ENCODE measurements at places on chromosomes 6 and 20.

- peak; percentile 74 for DNase-seq
These were observed 12.1 kb upstream of the MRPS18A start for GRCh38 chr6:43699564-43700186.

- no peak for DNase-seq
These were observed 26.0 kb downstream of the KCNQ2 start for GRCh38 chr20:63446216-63447024.

DNA sequence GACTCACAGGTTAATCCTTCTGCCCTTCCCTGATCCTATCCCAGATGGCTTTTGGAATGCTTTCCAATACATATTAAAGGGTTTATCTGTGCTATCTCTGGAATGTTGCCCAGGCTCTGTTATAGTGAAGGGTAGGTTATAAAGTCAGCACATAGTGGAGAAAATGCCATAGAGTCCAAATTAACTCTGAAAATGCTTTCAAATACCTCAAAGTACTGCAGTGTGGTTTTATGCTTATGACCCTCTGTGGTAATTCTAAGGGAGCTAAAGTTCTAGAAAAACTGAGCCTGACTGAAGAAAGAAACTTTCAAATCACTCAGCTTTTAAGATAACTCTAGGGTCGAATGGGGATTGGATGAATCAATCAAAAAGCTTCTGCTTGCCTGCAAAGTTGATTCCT, 159.8 kb downstream of the PLCB1 start:
- no peak for DNase-seq

DNA sequence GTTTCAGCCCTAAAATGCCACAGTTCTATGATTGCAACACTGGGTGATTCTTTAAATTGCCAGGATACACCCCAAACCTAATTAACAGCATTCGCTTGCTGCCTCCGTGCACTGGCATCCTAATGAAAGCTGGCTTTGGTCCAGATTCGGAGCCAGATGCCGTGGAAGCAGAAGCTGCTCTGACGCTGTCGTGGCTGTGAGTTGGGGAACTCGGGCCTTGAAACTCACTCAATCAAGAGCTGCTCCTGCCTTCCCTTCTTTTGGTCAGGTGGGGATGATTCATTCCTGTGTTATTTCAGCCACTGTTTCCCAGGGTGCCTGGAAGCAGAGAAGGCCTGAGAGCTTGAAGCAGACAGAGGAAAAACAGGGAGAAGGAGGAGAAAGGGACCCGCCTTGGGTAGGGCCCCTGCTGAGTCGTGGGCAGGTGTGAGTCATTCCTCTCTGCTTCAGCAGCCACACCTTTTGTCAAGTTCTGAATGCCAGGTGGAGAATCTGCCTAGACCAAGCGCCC, 36.2 kb upstream of the DSP start:
- peak; percentile 76 for DNase-seq

- no peak for DNase-seq
These were observed 10.5 kb downstream of the SGK2 start for GRCh38 chr20:43569282-43569681.

DNA sequence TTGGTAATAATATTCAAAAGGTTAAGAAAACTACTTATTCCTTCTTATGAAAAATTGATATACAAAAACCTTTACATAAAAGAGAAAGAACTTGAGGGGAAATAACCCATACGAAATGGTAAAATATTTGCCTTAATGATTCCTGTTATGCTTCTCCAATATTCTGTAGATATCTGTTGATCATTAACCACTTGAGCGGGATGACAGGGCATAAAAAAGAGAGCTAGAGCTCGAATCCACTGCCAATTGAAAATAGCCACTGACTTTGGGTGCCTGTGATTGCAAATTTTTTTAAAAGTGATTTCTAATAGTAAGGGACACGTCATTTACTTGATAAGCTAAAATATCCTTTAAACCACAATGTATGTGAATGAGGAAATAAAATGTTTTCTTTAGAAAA, 188.1 kb downstream of the MOXD1 start:
- DNase-seq, result no peak

DNA sequence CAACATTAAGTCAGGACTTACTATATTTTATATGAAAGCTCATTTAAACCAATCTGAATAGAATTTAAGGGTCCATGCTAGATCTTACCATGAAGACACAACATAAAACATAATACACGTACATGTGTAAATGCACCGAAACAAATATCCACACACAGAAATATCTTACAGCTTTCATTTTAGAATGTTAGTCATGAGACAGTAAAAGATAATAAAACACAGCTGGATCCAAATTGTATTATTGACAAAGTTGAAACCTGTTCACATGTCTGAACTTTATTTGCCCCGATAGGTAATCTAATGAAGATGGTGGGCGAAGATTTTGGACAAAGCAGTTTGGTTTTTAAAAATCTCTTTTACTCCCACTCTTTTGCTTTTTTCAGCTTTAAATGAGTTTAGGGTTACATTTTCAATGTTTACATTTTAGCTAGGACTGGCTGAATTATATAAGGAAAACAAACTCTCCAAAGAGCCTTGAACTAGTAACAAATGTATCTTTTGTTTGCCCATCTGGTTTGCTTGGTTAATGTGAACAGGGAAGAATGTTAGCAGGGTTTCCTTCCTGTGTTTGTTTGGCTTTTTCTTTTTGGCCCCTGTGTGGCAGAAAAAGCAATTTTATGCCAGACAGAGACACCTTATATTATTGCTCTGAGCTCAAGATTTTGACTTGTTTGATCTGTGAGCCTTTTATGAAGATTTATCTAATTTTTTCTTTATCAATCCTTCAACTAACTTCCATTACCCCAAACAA, 5.1 kb upstream of the TMEM181 start:
- no peak for DNase-seq

DNA sequence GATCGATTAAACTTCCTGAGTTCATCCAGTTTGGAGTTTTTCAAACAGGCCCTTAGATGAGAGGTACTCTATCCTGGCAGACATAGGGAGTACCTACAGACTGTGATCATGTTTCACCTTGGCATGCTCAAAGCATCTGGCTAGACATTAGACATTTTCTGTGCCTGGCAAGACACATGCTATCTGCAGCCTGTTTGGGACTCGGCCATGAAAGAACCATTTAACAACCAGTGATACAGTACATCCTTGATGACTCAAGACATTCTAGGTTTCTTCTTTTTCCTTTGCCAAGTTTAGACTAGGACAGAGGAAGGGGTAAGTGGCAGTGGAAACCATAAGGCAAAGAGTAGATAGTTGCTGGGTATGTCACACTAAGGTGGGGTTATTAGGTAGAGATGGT, 15.4 kb upstream of the PAQR8 start:
- DNase-seq, result no peak

GRCh38 chr6:162702446-162702845, 25.1 kb downstream of the PRKN start:
- DNase-seq, result no peak

DNA sequence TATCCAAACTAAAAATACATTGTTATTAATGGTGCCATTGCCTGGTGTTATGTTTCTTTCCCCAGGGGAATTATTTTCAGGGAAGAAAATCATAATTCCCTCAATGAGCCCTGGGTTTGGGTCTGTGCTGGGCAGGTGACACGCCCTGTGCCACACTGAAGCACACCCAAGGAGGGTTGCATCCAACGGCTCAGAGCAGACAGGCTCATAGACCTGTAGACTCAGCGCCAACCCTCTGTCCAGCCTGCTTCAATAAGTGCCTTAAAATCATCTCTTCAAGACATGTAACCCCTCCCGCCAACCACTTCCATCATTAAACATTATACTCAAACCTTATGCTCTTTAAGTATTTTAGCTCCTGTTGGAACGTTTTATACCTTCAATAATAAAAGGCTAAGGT, 225.3 kb upstream of the CDH4 start:
- DNase-seq, result no peak

DNA sequence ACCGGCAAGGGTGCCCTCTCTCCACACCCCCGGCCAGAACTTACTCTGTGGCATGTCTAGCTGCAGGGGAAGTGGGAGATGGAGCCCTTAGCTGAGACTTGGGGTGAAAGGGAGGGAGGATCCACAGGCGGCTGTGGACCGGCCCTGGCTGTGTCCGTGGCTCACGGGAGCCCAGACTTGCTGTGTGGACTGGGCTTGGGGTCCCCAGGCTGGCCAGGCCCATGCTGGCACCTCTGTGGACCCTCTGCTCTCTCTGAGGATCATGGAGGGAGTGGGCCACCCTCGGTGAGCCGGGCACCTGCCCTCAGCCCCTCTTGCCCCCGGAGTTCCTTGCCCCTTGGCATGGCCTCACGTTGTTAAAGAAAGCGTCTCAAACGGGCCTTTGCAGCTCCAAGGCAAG, 8.9 kb upstream of the NTSR1 start:
- no peak for DNase-seq

DNA sequence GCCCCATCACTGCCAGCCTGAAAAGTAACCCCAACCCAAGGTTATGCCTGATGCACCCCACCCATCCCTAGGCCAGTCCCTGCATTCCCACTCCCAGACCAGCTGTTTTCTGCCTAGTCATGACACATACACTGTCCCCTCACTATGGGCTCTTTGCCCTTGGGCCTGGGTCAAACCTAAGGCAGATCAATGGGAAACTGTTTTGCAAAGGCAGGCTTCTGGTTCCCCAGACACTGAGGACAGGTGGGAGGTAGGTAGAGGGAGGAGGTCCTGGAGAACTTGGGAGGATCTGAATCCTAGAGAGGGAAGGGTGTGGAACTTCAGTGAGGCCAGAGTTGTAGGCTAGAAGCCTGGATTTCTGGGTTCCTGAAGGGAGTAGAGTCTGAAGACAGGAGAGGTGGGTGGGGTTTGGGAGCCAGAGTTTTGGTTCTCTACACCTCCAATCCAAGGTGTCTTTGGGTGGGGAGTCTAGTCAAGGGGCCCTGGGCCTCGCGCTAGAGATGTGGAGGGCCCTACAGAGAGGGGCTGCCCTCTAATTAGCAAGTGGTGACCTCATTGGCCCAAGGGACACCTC, 2.0 kb downstream of the CLIC1 start:
- DNase-seq, result no peak

GRCh38 chr6:169370666-169371343, 117.2 kb upstream of the THBS2 start:
- DNase-seq, result peak; percentile 2

- DNase-seq, result no peak
These were observed 833.0 kb downstream of the EPHA7 start for GRCh38 chr6:92586236-92586977.

GRCh38 chr20:54745780-54746179, 270.4 kb downstream of the DOK5 start:
- DNase-seq, result no peak

DNA sequence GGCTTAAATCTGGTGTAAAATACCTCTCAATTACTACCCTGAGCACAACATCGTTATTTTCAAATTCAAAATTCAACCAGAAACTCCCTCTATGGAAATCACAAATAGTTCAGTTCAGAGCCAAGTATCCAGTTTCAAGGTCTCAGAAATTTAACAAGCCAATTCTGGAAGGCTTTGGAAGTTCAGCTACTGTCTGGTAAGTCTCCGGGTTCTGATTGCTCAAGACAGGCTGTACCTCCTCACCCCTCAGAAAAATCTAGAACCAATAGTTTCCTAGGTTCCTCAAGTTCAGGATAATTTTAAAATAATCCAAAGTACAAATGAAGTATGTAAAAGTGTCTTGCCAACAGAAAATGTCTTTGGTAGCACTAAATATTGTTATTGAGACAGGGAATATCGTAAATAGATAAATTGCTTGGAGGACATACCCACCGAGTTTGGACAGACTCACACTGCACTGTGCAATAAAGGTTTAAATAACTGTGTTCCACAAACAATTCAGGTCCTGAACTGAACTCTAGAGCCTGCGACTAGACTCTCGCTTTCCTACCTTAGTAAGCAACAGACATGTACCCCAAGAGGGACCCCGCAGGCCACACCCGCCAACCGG, 729 bp downstream of the ATG5 start:
- DNase-seq, result peak; percentile 27

DNA sequence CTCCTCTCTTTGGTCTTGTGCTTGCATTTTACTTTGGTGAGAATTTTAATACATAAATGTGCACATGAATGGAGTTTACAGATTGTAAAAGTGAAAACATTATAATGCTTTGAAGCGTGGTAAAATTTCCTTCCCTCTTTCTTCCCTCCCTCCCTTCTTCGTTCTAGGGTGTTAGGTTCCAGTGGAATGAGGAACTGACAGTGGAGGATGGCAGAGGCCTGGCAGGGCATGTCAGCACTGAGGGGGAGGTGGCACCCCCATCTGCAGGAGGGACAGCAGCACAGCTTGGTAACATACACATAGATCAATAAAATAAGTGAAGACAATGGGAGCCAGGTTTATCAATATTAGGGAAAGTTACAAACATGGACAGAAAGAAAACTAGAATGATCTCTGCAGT, 47.5 kb downstream of the RNASET2 start:
- DNase-seq, result no peak

- peak; percentile 41 for DNase-seq
These were observed 12.4 kb upstream of the KIAA0408 start for GRCh38 chr6:127471379-127472255.

DNA sequence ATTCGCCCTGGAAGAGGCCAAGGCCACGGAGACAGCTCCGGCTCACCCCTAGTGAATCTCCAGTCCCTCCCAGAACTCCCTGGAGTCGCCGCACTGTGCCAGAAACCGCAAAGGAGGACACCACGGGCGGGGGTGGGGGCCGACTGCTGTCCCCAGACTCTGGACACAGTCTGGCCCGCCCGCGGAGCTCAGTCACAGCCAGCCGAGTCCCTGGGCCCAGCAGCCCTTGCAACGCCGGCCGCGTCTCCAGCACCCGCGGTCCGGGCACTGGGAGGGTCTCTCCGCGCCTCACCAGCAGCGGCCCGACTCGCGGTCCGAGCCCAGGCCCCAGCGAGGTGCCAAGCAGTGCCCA, 518 bp downstream of the PEX6 start:
- DNase-seq, result peak; percentile 44

DNA sequence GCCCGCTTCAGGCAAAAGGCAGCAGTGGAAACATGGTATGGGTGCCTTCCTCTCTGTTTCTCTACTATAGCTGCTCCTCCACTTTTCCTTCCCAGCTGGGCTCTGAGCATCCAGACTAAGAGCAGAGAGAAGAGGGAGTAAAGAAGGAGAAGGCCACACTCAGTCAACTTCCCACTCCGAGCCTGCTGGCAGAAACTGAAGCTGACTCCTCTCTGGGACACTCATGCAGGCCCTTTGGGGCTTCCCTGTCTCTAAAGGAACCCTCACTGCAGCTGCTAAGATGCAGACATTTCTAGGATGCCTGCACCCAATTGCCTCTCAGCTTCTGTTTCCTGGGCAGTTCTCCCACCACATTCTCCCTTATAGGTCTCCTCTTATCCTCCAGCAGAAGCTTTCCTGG, 88.9 kb downstream of the FRK start:
- no peak for DNase-seq

GRCh38 chr6:35510916-35511561, 1.7 kb downstream of the TULP1 start:
- DNase-seq, result no peak

- DNase-seq, result no peak
These were observed 179.1 kb downstream of the TFAP2C start for GRCh38 chr20:56808117-56808725.

DNA sequence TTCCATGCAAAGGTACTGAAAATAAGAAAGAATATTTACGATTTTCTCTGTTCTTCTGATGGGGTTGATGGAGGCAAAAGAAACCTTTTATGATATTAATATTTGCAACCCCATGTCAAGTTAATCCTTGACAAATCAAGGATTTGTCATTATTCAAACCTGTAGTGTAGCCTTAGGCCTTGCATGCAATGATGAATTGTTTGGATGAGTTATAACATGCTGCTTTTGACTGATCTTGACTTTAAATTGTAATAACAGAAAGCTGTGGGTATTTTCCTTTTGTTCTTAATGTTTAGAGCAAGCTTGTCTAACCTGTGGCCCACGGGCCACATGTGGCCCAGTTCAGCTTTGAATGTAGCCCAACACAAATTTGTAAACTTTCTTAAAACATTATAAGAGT, 13.0 kb upstream of the BAG2 start:
- DNase-seq, result no peak

Measured in ELR (cell line).